ENCODE measurements at places on chromosomes 7 and 10.

GRCh38 chr10:107814865-107815487, 650.5 kb upstream of the SORCS1 start:
- DNase-seq: peak; percentile 30

- no peak for DNase-seq
Observed at GRCh38 chr10:53395449-53395848, 622.9 kb upstream of the MBL2 start.

DNA sequence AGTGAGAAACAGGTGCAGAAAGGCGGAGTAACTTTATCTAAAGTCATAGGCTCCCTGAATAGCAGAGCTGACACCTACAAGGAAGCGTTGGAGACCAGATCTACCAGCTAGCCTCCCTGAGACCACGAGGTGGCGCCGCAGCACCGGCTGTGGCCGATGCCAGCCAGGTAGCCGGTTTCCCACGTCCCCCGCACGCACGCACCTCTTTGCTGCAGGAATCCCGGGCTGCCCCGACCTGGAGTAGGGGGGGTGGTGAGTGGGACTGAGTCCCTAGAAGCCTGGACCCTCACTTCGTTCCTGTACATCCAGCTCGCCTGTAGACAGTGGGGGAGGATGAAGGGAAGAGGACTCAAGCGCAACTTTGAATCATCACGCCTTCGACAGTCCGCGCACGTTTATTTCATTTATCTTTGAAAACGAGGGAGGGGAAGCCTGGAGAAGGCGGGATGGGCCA, 3.7 kb downstream of the ELOVL3 start:
- no peak for DNase-seq

GRCh38 chr7:140923358-140924006, 1.2 kb downstream of the BRAF start:
- no peak for DNase-seq

GRCh38 chr7:99648843-99649242, 31.0 kb downstream of the CYP3A5 start:
- DNase-seq: no peak

- no peak for DNase-seq
Observed at GRCh38 chr10:93468461-93469213, 13.5 kb downstream of the MYOF start.

GRCh38 chr10:25753776-25754175, 180.3 kb upstream of the MYO3A start:
- DNase-seq: no peak

GRCh38 chr7:73364006-73364728, 36.2 kb downstream of the FKBP6 start:
- DNase-seq: no peak

- DNase-seq: no peak
Observed at GRCh38 chr7:82319674-82320118, 123.9 kb downstream of the CACNA2D1 start.

- DNase-seq: no peak
Observed at GRCh38 chr7:1662767-1663166, 7.3 kb upstream of the ELFN1 start.
